ENCODE measurements at places on chromosomes 3 and 15.

DNA sequence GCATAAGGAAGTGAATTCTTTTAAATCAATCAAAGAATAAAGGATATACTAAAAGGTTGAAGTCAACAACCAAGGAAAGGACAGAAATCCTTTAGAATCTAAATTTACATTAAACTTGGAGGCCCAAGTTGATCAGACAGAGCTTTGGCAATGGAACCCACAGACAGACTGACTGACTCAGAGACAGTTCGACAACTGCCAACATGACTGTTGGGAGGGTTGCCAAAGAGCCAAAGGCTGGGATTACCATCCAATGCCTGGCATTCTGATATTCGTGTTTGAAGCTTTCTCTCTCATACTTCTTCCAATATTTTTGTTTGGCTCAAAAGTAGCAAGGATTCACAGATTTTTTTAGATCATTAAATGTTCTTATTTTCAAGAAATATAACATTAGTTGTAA lies 406.1 kb downstream of the PLCL2 start:
- no peak for DNase-seq

GRCh38 chr15:51195459-51195858 lies 100.8 kb upstream of the TNFAIP8L3 start:
- DNase-seq: no peak

DNA sequence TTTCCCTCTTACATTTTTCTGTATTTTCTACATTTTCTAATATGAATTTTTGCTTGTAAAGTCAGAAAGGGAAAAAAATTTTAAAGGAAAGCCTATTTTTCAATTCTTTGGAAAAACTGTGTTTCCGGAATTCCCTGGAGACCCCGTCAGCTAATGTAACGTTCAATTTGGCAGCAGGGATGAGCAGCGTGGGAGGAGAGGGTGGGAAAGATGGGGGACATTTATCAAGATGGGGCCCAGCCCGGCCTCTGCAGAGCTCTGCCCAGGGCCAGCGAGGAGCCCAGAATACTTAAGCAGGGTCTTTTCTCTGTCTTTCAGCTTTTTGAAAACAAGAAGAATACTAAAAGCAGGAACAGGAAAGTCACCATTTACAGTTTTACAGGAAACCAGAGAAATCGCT lies 129.0 kb downstream of the LRRK1 start:
- peak; percentile 22 for DNase-seq

GRCh38 chr15:51738553-51738952 lies 1.1 kb upstream of the LYSMD2 start:
- no peak for DNase-seq

DNA sequence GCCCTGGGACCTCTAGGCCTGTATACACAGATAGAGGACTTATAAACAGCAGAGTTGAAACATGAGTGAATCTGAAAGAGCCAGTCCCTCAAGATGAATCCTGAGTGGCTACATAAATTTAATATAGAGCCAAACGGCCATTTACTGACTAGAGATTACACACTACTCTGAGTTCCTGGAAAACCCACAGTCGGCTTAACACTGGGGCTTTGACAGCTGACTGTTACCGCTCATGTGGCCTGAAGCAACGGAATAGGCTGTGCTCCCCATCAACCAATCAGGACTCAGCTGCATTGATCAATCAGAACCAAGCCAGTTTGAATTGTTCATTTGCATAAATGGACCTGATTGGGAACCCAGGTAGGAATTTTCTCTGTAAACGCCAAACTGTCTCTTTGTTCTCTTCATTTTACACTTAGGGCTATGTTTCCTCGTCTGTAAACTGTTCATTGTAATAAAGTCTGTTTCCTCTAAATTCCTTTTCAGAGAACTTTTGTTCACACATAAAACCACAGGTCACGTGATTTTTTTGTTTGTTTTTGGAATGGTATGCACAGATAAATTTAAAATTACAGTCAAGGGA lies 40.5 kb downstream of the CCNL1 start:
- DNase-seq: no peak

- DNase-seq: no peak
Measured at GRCh38 chr3:78834910-78835309, 932.9 kb downstream of the ROBO1 start.

DNA sequence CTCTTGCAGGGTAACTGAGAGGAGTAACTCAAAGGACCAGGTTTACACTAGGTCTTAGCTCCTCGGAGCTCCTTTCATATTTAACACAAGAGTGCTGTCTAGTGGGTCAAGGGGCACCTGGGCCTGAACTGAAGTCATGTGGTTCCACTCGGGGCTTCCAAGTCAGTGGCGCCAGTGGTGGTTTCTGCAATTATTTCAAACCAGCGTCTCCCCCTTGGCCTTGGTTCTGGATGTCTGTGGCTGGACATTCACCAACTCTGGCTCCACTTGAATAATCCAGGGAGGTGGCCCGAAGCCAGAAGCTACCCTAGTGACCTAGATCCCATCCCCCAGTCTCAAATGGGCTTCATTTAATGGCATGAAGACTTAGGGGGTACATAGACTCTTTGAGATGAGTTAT lies 144.3 kb upstream of the ADAMTS9 start:
- no peak for DNase-seq

GRCh38 chr15:96183514-96183850 lies 147.0 kb upstream of the NR2F2 start:
- no peak for DNase-seq

- DNase-seq: no peak
Measured at GRCh38 chr3:174120997-174121396, 723.5 kb downstream of the NLGN1 start.

DNA sequence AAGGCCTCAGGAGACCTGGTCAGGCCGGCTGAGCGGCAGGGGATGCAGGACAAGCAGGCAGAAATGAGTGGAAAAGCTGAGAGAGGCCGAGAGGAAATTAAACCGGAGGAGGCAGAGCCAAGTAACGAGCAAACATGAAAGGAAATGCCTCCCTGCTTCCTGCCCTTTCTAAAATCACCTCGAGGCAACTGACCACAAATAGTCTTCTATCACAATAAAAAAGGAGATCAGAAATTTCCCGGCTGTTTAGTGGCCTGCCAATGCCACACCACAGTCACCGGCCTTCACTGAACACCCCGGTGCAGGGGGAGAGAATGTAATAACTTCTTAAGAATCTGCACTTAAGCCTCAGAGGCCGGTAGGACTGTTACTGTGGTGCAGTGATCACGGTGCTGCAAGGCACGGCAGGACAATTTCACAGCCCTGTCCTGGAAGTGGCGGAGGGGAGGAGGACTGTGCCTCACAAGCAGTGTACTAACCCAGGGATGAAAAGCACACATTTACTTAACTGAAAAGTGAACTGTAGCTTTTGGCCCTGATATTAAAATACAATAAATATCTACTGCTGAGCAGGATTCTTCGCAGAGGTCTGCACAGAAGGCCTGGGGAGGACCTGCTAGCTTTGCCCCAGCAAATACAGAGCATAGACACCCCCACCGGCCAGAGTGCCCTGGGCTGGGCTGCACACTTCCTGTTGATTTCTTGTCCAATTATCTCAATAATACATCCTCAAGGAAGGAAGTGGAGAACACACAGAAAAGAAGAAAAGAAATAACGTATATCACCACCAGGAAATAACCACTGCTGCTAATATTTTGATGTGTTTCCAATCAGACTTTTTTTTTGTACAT lies 183.5 kb upstream of the NSMCE3 start:
- no peak for DNase-seq

- DNase-seq: peak; percentile 80
Measured at GRCh38 chr3:173911446-173911845, 513.9 kb downstream of the NLGN1 start.

DNA sequence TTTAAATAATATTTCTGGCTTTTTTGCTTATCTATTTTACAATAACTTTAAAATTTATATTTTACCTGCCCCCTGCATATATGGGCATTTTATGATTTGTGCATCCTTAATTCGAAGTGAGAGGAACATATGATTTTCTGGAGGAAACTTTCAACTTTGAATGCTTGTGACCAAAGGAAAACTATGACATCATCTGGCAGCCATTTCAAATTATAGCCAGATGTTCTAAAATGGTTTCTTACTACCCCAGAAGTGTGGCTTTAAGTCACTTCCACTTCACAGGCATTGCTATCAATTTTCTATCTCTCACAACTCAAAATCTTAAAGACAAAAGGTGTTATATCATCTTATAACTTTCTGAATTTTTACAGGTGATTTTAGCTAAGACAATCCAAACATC lies 508.8 kb downstream of the RBMS3 start:
- DNase-seq: no peak

DNA sequence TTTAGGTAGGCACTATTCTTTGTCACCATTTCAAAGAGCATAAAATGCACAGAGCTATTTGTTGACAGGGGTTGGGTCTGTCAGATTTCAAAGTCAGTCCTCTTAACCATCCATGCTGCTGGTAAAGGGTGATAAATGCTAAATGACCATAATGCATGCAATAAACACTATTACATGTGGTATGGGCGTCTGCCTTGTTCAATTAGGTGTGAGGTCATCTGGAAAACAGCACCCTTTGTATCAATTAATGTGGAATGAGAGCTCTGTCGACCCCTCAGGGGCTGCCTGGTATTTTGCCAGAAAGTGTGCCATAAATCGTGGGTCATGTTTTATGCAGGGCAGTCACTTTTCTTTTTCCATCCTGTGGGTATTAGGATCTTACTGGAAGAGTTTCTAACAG lies 235.6 kb downstream of the SV2B start:
- DNase-seq: no peak

DNA sequence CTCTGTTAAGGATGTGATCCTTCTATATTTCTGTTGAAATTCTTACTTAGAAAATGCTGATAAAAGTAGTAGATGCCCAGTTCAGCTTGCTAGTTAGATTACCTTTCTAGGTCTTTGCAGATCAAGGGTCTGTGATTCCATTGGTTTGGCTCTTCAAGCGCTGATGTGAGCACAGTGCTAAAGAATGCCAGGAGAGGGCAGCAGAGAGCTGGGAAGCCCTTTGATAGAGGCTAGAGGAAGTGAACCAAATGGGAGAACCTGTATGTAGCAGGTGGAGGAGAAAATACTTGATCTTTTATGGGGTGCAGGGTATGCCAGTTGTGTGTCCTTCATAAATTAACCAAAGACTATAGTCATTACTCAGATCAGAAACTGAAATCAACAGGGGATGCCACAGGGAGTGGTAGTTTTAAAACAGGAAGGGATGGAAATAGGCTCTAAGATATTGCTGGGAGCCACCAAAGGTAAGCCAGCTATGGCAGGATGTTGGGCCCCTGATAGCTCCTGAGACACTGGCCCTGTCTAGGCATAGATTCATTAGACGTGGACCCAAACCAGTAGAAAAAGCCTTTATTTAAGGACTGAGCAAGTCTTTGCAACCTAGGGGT lies 677.4 kb downstream of the SQOR start:
- DNase-seq: peak; percentile 79

DNA sequence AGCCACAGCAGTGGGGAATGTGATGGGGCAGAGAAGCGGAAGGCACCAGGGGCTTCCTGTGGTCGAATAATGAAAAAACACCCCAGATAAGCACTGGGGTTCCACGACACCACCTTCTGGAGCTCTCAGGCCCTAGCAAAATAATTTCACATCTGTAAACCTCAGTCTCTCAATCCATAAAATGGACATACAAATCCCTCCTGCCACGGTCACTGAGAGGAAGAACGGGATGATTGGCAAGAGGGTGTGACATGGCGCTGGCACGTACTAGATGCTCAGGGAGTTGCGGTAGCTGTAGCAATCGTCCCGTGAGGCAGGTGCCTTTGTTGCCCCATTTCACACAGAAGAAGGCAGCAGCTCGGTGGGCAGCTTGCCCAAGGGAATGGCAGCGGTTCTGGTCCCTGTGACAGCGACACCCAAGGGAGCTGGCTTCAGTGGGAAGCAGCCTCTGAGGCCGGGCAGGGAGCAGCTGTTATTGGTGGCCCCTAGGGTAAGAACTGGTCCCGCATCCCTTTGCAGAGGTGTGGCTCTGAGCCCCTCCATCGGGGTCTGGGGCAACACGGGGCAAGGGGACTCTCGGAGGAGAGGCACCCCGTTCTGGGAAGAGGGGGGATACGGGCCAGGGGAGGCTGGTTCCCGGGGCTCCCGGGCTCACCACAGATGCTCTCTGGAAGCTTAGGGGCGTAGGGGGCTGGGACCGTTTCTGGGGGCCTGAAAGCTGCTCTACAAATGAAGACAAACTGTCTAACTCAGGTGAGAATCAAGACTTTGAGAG lies 114.0 kb upstream of the ALDH1A3 start:
- no peak for DNase-seq

DNA sequence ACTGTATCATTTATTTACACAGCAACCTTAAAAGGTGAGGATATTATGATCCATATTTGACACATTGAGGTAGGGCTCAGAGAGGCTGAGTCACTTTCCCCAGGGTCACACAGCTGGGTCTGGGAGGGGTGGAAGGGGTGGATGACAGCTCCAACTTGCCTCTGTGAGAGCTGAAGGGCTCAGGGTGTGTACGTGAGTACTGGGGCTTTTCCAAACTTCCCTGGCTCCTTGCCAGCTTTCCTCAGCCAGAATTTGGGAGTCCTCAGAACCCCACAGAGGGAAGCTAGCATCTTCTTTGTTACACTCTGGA lies 58.3 kb upstream of the SLC6A11 start:
- DNase-seq: no peak

GRCh38 chr3:192847941-192848340 lies 69.7 kb downstream of the MB21D2 start:
- peak; percentile 96 for DNase-seq

DNA sequence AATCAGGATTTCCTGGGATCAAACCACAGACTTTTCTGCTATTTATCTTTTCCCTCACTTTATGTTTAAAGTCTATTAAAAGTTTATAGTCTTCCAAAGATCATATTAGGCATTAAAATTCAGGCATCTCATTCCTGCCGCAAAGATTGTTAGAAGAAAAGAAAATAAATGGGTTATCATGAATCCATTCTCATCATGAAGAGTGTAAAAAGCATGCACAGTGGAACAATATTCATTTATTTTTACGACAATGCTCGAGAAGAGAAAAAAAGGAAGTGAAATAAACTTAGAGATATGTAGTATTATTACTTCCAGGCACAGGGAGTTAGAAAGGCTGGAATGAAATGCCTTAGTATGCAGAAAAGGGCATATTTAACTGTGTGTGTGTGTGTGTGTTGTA lies 213.7 kb upstream of the PLSCR5 start:
- DNase-seq: no peak

- DNase-seq: no peak
Measured at GRCh38 chr3:11600501-11601282, 43.0 kb downstream of the VGLL4 start.

DNA sequence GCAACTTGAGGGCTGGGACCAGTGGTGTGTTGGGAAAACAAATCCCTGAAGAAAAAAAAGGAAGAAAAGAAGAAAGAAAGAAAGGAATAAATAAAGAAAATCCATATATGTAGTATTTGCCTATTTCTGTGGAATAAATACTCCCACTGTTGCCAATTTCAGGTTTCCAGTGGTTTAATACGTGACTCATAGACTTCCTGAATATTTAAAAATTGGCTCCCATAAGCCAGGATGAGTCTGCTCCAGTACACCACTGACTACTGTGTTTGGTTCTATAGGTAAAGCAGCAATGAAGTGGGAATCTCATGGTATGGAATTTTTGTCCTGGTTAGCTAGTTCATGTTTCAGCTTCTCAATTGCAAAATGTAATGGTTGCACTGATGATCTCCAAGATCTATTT lies 31.6 kb downstream of the PYDC2 start:
- no peak for DNase-seq

DNA sequence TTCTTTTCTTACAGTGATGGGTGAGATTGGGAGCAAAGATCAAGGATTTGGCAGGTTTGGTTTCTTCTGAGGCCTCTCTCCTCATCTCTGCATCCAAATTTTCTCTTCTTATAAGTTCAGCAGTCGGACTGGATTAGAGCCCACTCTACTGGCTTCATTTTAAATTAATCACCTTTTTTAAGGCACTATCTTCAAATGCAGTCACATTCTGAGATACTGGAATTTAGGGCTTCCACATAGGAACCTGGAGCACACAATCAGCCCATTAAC lies 56.5 kb upstream of the PLSCR4 start:
- DNase-seq: no peak

All from brain (organoid and tissue), 16 donors.